ENCODE measurements at places on chromosomes 11 and 22.

DNA sequence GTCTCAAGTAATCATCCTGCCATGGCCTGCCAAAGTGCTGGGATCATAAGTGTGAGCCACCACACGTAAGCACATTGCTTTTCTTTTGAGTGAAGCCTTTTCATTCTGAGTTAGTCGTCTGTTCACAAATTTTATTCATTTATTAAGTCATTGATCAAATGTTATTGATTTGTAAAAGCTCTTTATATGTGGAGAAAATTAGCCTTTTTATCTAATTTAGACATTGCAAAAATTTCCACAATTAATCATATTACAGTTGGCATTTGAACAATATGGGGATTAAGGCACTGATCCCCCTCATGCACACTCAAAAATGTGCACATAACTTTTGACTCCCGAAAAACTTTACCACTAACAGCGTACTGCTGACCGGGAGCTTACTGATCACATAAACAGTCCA lies 7.5 kb upstream of the EMID1 start:
- no peak for DNase-seq

DNA sequence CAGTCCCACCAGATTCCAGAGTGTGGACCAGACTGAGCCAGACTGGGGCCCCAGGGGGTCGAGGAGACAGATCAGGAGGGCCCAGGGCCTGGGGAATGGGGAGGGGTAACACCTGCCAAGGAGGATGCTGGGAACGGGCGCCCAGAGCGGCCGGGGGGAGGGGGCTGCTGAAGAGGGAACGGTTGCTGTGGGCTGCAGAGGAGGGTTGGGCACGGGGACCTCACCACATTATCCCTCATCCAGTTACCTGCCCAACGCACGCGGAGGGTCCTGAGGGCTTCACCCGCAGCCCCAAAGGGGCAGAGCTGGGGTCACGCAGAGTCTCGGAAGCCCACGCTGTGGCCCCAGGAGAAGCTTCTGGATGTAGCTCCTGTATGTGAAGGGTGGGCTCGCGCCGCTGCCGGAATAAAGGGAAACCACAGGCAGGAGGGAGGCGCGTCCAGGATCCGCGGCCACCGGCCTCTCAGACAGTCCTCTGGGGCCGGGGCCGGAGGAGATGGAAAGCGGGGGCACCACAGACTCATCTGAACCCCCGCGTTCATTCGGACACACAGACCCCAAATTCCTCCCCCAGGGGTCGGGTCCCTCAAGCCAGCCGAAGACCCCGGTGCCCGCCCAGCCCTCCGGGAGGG lies 866 bp upstream of the SELENOO start:
- no peak for DNase-seq

DNA sequence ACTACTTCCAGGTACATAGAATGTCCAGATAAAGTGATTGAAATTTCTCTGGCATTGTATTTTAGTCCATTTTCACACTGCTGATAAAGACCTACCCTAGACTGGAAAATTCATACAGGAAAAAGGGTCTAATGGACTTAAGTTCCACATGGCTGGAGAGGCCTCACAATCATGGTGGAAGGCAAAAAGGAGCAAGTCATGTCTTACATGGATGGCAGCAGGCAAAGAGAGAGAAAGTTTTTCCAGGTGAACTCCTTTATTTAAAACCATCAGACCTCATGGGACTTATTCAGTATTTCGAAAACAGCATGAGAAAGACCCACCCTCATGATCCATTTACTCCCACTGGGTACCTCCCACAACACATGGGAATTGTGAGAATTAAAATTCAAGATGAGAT lies 1359.7 kb upstream of the RAG2 start:
- no peak for DNase-seq

GRCh38 chr11:116446048-116446941 lies 326.5 kb downstream of the BUD13 start:
- DNase-seq = no peak

DNA sequence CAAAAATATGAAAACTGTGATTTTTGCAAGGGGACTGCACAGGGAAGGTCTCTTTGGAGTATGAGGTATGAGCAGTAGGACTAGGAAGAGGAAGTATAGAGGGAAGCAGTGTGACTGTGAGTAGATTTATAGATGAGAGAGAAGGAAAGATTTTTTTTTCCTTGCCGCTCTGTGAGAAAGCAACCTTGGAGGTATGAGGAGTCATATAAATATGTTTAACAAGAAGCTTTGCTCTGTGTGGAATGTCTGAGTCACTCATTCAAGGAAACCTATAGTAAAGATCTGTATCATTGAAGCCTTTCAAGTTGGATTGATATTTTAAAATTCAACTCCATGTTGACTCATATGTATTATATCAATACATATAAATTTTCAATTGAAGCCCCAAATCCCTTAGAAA lies 26.2 kb downstream of the DNHD1 start:
- DNase-seq = no peak

DNA sequence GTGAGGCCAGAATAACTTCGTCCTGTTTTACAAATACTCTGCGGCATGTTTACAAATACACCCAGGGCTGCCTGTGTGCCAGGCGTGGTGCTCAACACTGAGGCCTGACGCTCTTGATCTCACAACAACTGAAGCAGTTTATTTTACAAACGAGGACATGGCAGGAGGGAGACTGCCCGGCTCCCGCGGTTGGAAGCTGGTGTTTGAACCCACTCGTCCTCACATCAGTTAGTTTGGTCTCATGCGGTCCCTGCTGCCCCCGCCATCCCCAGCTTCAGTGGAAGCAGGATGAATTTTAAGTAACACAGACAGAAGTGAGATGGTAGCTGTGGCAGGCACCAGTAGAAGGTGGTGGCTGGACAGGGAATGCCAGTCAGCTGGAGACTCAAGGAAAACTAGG lies 16.4 kb downstream of the KIAA0930 start:
- no peak for DNase-seq

DNA sequence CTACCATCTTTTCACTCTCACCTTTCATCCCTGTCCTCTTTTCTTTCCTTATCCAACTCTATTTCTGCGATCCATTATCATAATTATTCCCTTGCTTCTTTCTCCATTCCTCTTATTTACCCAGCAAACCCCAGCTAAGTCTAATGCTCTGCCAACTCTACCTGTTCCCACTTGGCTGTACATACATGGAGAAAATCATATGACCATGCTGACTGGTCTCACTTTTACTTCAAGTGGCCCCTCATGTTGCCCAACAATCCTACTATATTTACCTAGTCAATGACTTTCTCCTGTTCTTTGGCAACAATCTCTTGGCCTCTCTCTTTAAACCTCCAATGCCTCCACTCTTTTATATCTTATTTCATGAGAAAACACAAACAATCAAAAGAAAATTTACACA lies 94.1 kb downstream of the USP35 start:
- DNase-seq = no peak

GRCh38 chr11:14764579-14765527 lies 121.2 kb downstream of the PDE3B start:
- DNase-seq = no peak

DNA sequence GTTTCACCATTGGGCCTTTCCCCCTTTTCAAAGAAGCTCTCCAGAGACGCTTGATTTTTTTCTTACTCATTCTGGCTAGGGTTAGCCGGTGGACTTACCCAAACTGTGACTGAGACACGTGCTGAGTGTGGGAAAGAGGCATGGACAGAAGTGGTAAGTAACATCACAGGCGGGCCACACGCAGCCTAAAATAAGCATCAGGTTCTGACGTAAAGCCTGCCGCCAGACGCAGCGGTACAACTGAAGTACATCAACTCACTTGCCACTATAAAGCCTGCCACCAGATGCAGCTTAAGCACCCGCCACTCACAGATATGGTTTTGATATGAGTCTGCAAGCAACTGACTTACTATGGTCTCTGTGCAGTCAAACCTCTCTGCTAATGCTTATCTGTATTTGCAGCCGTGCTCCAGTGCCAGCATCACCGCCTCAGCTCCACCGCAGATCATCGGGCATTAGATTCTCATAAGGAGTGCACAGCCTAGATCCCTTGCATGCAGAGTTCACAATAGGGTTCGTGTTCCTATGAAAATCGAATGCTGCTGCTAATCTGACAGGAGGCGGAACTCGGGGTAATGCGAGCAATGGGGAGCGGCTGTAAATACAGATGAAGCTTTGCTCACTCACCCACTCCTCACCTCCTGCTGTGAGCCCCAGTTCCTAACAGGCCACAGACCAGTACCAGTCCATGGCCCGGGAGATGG lies 58.8 kb downstream of the PHF21B start:
- no peak for DNase-seq

DNA sequence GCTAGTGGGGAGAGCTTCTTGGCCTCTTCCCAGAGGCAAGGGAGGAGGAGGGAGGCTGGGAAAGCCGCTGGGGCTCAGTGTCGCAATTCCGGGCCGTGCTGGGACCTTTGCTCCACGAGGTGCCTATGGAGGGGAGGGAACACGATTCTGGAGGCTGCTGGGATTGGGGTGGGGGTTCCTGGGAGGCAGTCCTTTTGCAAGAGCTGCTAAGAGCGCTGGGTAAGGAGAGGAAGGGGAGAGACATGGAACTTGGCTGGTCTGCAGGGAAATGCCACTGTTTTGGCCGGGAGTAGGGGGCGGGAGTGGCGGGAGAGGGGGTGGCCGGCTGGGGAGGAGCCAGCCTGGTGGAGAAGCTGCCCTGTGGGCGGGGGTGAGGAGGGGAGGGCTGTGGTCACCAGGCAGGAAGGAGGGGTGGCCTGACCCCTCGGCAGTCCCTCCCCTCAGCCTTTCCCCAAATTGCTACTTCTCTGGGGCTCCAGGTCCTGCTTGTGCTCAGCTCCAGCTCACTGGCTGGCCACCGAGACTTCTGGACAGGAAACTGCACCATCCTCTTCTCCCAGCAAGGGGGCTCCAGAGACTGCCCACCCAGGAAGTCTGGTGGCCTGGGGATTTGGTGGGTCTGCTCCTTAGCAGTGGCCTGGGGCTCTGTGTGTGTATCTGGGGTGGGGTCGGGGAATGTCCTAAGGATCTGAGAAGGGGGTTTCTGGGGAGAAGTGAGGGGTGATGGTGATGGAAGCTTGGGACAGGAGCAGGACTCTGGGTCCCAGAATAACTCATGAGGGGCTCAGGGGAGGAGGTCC lies at the start of gene NR1H3:
TSS of gene NR1H3 (plus strand) at position 480 of the 800 bp plus-strand sequence. CDS start 1,221 bp downstream, outside the sequence.
- no peak for DNase-seq

GRCh38 chr11:105923807-105924206 lies 98.2 kb downstream of the MSANTD4 start:
- DNase-seq = no peak

DNA sequence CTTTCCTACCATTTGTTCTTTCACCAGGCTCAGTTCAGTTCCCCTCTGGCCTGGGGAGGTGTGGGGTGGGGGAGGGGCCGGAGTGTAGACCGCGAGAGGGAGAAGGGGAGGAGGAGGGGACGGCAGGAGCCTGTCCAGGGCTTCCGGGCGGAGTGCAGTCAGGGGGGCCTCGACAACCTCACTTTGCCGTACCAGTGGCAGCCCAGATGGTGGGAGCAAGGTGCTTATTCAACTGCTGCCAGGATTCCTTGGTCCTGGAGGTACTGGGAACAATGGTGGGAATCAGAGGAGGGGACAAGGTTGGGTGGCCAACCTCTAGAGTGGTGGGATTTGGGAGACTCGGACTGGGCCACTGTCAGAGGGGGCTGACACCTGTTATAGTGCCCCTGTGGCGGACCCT lies 1.2 kb downstream of the BACE1 start:
- no peak for DNase-seq

- no peak for DNase-seq
Observed at GRCh38 chr11:64025205-64025604, 10.5 kb upstream of the FLRT1 start.

DNA sequence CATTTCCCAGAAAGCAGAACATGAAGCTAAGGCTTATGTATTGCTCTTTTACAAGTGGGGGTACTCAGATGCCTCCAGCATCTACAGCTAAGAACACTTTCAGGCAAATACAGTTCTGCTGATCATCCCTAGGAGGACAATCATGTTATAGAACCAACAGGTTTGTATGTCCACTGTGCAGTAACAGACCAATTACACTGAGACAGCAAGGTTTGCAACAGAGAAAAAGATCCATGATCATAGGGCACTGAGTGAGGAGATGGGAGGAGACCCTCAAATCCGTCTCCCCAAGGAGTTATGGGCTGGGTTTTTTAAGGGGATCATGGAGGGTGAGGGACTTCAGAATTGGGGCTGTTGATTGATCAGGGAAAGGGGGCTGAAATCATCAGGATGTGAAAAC lies 39.1 kb upstream of the GRK3 start:
- DNase-seq = no peak

GRCh38 chr11:124902616-124903015 lies 5.0 kb upstream of the ROBO4 start:
- no peak for DNase-seq

DNA sequence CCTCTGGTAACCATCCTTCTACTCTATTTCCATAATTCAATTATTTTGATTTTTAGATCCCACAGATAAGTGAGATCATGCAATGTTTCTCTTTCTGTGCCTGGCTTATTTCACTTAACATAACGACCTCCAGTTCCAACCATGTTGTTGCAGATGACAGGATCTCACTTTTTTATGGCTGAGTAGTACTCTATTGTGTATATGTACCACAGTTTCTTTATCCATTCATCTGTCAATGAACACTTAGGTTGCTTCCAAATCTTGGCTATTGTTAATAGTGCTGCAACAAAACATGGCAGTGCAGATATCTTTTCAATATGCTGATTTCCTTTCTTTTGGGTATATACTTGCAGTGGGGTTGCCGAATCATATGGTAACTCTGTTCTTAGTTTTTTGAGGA lies 286.4 kb upstream of the C11orf87 start:
- DNase-seq = no peak

DNA sequence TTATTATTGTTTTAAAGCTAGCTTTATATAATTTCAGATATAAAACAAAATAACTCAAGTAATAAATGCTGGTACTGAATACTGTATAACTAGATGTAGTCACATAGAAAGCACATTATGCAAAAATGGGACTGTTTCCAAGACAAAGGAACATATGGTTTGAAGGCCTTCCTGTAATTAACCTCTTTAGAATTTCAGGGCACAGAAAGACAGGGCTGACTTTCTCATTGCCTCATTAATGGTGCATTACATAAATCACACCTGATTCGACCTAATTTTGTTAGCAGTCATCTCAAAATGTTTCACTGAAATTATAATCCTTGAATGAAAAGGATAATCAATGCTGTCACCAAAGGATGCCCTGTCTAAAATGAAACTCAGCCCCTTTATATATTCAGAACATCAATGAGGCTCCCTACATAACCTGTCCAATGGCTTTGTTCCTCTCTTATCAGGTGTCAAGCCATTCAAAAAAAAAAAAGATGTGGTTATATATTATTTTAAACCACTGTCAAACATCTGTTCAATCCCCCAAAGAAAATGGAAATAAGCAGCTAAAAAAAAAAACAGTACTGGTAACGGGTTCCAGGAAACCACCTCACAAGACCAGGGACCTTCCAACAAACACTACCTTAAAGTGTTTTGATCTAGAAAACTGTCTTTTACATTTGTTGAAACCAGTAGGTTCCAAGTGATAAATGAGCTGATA lies 77.4 kb downstream of the FAM168A start:
- no peak for DNase-seq

DNA sequence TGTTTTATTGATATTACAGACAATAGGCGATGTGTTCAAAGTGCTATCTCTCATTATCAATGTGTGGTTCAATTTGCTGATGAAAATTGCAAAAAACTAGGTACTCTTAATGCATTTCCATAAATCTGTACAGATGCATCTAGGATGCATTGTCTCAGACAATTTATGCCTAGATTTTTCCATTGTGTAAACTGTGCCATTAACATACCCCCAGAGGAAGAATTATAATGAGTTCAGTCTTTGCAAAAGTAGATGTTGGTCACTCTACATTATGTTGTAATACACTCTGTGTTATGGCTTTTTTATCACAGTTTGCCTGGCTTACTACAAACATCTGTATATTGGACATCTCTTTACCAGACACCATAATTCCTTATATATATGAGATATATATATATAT lies 62.5 kb downstream of the EHF start:
- no peak for DNase-seq

- DNase-seq = no peak
Observed at GRCh38 chr11:72009156-72009555, 10.4 kb downstream of the IL18BP start.

All from activated CD8-positive, alpha-beta memory T cell treated with anti-CD3 and anti-CD28 coated beads, Interleukin-2, amount 50 U/mL, for 4 hours (primary cell).